NCI-H1105 (cell line): ENCODE measurements at places on chromosomes 6 and 20.

DNA sequence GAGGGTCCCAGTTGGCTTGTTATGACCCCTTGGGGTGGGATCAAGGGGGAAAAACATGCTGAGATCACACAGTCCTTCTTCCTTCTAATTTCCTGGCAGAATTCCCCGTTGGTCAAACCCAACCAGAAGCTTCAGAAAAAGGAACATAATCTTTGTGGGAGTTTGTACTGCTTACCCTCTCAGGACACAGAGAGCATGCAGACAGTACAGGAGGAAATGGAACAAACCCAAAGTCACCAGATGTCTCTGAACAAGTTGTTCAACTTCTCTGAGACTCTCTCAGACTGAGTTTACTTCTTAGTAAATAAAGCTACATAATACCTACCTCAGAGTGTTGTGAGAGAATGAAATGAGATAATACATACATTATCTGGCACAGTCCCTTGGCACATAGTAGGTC, 181.1 kb upstream of the TSHZ2 start:
- DNase-seq = no peak

DNA sequence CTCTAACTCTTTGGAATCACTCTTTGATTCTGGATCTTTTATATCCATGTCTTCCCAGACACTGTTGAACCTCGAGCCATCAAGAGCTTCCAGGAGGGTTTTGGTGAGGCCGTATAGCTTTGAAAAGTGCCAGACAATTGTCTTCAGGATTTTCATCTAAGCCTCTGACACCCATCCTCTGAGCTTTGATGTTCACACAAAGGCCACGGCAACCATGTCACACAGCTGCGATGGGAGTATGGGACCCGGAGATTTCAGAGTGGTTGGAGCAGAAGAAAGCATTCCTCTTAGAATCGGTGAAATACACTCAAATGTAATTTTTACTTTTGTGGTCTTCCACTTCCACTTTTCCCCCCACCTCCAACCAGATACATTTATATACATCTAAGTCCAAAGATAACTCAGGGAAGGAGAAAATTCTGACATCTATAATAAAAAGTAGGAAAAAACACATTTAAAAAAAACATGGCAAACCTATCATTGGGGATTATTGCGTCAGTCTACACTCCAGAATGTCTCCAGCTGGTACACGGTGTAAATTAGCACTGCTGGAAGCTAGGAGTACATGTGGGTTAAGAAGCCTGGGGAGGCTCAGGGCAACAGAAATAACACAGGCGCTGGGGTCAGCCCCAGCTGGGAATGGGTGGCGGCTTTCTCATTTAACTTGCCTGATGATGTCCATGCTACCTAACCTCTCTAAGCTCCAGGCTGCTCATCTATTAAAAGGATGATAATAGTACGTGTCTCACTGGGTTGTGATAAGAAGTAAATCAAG, 92.7 kb downstream of the LY86 start:
- no peak for DNase-seq

DNA sequence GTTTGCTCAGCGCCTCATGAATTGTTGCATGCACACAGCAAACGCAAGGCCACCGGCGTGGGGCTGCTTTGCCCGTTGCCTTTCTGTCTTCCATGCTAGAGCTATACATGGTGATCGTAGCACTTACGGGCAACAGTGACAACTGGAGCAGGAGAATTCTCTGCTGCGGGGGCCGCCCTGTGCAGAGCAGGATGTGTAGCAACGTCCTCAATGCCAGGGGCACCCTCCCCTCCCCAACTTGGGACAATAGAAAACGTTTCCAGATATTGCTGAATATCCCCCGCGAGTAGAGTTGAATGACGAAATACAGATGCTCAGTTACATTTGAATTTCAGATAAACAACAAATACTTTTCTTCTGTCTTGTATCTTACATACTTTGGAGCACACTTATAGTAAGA, 198.7 kb downstream of the TFAP2C start:
- no peak for DNase-seq

DNA sequence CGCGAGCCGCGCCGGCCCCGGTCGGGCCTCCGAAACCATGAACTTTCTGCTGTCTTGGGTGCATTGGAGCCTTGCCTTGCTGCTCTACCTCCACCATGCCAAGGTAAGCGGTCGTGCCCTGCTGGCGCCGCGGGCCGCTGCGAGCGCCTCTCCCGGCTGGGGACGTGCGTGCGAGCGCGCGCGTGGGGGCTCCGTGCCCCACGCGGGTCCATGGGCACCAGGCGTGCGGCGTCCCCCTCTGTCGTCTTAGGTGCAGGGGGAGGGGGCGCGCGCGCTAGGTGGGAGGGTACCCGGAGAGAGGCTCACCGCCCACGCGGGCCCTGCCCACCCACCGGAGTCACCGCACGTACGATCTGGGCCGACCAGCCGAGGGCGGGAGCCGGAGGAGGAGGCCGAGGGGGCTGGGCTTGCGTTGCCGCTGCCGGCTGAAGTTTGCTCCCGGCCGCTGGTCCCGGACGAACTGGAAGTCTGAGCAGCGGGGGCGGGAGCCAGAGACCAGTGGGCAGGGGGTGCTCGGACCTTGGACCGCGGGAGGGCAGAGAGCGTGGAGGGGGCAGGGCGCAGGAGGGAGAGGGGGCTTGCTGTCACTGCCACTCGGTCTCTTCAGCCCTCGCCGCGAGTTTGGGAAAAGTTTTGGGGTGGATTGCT, 1.3 kb downstream of the VEGFA start:
- DNase-seq = no peak
